ENCODE measurements at places on chromosomes 12 and 14.

DNA sequence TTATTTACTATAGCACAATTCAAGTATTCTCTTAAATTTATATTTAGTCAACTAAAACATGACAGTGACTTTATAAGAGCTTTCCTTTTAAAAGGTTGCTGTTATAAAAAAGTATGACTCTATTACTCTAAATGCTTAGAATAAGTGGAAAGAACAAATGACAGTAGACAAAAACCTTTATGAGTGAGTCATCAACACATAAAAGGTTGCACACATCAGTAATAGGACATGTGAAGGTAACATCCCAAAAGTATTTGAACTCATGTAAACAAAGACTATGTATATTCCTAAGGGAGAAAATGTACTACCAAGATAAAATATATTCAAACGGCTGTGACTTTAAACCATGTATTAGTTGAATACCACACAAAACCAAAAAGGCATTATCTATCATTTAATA lies 98.8 kb downstream of the PAWR start:
- no peak for DNase-seq

DNA sequence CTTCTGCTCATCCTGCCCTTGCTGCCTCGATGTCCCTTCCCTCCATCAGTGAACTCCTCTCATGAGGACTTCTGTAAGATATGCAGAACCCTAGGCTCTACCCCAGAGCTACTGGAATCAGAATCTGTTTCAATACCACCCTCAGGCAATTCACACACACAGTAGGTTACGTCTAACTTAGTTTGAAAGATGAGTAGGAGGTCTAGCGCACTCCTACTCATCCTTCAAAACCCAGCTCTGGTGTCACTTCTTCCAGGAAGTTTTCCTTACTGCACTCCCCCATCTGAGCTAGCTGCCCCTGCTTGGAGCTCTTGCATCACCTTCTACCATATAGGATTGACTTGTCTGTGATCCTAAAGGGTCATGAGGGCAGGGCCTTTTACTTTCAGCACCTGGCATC lies 56.4 kb upstream of the DICER1 start:
- DNase-seq: no peak

GRCh38 chr12:110228756-110229155 lies 52.3 kb upstream of the ATP2A2 start:
- DNase-seq: no peak

GRCh38 chr14:56168007-56168616 lies 49.9 kb downstream of the PELI2 start:
- no peak for DNase-seq

DNA sequence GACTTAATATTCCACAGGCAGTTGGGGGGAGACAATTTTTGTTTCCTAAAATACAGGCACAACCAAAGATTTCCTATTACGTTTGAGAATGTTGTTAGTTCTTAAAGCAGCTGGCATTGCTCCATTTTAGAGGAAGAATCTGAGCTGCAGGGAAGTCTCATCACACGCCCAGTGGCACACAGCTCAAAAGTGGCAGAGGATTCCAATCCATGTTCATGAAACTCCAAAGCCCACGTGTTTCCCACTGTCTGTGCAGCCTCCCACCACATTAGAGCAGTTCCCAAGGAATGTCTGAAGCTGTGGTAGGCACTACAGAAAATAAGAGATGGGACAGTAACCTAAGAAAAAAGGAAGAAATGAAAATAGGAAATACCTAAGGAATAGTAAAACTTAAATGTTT lies 6.1 kb upstream of the IL26 start:
- no peak for DNase-seq

DNA sequence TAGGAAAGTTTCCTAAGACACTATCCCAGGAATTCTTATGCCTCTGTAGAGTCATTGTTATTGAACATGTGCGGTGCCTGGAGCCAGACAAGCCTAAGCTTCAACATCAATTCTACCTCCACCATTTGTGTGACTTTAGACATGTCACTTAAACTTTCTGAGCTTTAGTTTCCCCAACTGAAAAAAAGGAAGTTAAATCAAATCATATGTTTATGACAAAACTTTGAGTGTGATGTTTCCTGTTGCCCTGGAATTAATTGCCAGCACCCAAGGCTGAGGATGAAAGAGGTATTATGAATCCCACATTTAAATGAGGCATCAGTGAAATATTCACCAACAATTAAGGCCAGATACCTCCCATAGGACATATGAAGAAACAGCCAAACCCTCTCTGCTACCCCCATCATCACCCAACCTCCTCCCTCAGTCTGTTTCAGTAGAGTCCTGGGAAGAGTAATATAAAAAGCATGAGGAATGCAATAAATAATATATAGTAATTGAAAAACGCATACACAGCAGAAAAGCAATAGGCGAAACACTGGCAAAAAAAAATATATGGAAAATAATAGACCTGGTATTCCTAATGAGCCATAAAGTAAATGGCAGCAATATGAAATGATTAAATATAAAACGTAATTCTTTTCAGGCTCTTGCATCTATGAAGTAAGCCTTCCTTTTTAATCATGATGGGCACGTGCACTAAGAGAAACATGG lies 182.0 kb upstream of the DCN start:
- DNase-seq: no peak

DNA sequence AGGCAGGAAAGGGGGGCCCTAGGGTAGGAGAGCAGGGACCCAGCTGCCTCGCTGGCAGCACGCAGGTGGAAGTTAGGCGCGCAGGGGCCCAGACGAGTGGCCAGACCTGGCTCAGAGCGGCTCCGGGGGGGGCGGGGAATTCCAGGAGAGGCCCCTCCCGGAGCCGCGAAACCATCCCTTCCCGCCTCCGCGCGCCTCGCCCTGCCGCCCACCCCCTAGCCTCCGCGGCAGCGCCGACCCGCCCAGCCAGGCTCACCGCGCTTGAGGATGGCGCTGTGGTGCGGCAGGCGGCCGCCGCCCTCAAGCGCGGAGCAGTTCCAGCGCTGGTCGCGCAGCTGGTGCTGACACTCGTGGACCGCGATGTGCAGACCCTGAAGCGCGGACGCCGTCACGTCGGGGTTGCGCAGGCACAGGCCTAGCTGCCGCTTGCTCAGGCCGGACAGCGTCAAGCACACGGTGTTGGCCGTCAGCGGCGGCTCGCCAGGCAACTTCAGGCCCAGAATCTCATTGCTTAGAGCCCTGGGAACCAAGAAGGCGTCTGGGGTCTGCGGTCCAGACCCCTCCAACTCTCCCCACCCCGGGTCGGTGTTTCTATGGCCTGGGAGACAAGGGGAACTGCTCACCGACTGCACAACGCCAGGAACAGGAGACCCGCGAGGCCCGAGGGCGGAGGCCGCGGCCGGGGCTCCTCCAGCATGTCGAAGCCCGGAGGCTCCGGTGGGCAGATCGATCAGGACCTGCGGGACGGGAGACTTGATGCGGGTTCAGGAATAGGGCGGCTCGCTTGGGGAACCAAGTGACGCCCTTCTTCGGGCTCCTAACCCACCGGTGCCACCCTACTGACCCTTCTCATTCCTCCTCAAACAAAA lies 1.5 kb downstream of the WNT10B start:
- no peak for DNase-seq
